Mucosa of gallbladder (tissue), 1 donor: ENCODE measurements at places on chromosomes 7 and 10. TPM values are rescaled to one million over a fixed set of nuclear protein-coding genes. Genes with fewer than 3 reads are reported as not detected.
A peak's percentile ranks its signal among the peaks of the same experiment; 100 is the strongest.

GRCh38 chr7:89029864-89030263, 234.3 kb upstream of the TEX47 start:
- DNase-seq: no peak

DNA sequence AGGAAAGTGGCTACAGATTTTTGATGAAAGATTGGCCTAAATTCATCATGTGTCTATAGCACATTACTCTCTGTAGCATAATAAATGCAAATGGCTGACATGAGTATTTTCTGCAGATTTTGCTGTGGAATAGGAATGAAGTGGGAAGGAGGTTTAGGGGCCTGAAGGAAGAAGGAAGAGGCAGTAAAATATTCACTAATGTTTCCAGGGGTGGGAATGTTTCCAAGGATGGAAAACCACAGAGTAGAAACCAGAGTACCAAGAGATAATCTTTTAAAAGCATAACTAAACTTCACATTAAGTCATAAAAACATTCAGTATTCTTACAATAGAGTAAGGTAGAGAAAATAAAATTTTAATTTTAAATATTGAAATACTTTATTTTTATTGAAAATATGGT, 267.8 kb downstream of the BICC1 start:
- no peak for DNase-seq

DNA sequence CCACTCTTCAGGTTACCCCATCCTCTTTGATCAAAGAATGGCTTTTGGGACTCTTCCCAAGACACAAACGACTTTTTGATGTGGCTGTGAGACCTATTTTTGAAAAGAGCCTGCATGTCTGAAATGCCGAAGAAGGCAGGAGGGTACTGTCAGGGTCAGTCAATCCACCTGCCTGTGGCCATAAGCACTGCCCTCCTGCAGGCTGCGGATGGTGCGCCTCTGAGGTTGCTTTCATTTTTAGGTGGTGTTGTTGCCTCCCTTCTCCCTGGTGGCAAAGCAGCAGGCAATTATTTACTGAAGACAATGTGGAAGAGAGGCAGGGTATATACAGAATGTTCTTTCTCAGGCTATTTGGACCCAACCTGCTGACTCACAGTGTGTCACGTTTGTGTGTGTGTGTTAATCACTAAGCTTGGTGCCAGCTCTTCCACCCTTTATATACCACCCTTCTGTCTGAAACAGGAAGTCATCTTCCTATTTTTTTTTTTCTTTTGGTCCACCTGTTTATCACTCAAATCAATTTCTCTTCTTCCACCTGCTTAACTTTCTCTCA, 1421.2 kb upstream of the CELF2 start:
- no peak for DNase-seq

GRCh38 chr10:91887272-91888076, 21.8 kb downstream of the FGFBP3 start:
- no peak for DNase-seq

DNA sequence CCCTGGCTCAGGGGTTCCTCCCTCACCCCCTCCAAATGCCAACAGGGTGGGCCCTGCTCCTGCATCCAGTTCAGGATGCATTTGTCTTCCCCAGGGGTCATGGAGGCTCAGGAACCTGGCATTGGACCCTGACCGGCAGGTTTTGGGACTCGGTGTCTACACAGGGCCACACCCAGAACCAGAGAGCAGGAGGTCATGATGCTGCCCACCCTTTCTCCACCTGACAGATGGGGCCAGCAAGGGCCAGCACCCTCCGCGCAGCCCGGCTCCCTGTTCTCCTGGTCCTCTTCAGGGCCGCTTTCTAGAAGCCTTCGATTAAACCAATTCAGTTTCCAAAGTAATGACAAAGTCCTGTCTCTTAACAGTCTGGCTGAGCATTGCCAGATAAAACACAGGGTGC, 50.2 kb downstream of the CAMK2B start:
- no peak for DNase-seq

- no peak for DNase-seq
These were observed 20.3 kb downstream of the ZCCHC24 start for GRCh38 chr10:79425074-79425532.

DNA sequence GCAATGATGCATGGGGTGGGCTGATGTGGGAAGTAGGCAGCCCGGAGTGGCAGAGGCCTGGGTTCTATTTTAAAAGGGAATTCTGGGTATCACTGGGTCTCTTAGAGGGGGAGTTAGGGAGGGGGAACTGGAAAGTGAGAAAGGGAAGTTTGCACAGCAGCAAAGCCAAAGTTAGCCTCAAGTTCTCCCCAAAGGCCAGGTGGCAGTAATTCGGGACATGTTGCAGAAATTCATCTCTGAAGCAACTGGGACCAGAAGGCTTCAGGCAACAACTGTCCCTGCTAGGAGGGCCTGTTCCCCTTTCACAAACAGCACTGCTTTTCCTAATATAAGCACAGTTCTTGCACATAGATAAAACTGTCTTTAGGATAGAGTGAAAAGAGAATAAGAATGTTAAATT, 67.4 kb downstream of the NOD1 start:
- no peak for DNase-seq

- peak; percentile 23 for DNase-seq
These were observed 60.9 kb upstream of the ADRB1 start for GRCh38 chr10:113982769-113983168.

DNA sequence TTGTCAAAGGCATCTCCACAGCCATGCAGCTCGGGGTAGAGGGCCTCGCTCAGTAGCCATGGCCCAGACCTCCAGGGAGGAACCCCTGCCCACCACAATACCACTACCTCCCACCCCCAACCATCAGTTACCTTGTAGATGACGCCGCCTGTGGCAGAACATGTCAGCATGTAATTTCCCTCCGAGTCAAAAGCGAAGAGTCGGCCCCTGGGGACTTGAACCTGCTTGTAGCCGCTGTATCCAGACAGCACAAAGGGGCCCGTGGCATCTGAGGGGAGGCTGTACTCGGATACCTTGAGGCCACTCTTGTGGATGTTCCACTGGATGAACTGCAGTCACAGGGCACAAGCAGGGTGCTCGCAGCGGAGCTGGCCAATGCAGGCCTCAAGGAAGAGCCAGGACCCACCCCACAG, 16.3 kb upstream of the CYREN start:
- DNase-seq: no peak

DNA sequence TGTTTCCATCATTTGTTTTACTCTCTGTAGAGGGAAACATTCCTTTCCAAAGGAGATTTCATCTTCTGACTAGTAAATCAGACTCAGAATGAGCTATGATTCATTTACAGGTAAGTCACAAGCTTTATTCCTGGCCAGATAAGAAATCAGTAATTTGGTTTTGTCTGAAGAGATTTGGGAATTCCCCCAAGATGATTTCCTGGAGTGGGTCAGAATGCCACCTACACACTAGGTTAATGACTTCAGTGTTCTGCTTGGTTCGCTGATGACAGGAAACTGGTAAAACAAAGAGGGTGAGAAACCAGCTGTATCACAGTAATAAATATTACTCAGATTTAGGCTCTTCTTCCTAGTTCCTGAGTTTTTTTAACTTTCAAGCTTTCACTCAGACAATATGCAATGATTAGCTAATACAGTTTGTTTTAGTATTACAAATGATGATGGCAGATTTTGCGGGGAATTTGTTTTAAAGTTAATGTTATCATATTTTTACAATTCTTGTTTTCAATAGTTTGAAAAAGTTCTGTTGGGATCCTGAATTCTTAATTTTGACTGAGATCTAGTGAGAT, 8.3 kb upstream of the ASZ1 start:
- peak; percentile 38 for DNase-seq

CNTNAP2 gene
- total RNA-seq: 1.6 TPM

FKBP6 gene
- not detected for total RNA-seq

COBL gene
- 87.3 TPM for total RNA-seq

RNF133 gene
- total RNA-seq: 1.4 TPM

ANKRD1 gene
- 0.09 TPM for total RNA-seq

LHFPL3 gene
- total RNA-seq: not detected

OR2A42 gene
- total RNA-seq: not detected

MYL10 gene
- total RNA-seq: not detected
